NCI-H526 (cell line): ENCODE measurements at places on chromosomes 5 and 9.

DNA sequence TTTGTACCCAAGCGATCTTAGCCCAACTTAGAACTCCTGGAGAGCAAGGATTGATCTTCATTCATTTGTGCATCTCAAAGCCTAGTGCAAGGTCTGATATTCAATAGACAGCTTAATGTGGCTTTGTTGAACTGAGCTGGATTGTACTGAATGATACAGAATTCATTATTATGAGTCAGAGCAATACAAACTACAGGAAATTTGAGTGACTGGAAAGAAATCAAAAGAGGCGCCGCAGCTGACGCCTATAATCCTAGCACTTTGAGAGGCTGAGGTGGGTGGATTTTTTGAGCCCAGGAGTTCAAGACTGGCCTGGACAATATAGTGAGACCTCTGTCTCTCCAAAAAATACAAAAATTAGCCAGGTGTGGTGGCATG, 58.6 kb downstream of the ENC1 start:
- DNase-seq: no peak

- no peak for DNase-seq
Measured at GRCh38 chr5:150236981-150237754, 47.3 kb downstream of the SLC6A7 start.

DNA sequence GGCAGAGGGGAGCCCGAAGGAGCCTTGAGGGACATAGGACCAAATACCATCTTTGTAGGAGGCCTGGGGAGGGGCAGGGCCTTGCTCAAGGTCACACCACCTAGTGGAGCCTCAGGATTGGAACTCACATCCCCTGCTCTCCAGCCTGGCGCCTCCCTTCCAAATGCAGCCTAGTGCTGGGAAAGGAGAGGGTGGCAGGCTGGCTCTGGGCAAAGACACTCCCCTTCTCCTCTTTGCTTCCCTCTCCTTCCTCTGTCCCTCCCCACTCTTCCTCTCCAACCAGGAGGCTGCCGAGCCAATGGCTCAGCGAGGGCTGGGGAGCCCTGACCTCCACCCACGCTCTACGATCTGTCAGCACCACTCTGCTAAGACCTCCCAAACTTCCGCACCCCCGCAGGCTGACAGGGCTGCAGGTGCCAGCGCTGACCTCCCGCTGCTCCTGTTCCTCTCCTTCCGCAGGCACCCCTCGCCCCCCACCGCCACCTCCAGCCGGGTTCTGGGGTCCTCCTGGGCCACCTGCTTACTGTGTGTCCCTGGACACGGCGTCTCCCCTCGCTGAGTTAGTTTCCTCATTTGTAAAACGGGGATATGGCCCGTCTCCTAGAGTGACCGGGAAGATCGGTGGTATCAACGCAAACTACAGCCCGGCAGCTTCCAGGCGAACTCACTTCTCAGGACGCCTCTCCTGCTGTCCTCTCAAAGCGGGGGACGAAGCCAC, 52.9 kb downstream of the C9orf50 start:
- DNase-seq: no peak

DNA sequence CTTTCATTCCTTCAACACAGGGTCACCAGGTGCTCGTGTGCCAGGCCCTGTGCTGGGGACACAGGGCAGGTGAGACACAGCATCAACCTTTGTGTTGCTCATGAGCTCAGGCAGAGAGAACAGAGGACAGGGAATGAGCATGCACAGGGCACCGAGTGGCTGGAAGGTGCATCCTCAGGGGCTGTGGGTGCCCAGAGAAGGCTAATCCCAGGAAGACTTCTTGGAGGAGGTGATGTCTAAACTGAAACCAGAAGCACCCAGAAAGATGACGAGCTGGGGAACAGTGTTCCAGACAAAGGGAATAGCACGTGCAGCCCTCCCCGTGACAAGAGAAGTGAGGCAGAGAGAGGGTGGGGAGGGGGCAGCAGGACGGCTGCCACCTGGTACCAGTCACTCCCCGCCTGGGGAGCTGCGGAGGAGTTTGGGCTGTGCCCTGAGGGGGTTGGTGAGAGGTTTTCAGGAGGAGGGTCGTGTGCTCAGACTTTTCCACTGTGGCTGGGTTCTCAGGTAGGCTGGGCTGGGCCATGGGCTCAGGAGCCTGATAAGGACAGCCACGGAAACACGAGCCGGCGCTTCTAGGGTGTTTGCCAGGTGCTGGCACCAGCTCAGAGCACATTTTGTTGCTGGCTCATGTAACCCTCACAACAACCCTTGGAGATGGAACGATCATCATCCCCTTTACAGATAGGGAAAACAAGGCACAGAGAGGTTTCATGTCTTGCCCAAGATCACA, 46.0 kb downstream of the HMCN2 start:
- DNase-seq: no peak

DNA sequence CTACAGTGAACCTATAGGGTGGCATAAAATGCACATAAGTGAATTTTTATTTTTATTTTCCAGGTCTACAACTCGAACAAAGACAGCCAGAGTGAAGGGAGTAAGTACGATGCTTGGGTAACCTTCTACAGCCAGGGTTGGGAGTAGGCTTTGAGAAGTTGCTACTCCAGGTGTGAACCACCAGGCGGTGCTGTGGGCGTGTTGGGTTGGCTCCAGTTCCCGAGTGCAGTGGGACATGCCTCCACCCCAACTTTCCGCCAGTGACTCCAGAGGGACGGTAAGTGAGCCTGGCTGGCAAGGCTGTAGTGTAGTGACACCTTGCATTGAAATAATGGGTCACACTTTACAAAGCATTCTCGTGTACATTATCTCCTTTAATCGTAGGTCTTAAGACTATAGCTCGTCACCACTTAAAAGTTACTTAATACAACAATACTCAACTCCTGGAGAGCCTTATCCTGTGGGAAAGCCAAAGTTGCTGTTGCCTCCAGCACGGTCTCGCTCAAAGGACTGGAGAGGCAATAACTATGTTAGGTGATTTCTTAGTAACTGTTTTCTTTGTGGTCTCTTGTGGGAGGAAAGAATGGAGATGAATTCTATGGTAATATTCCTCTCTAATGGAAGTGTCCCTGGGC, 244.0 kb downstream of the ARHGAP26 start:
- peak; percentile 40 for DNase-seq

DNA sequence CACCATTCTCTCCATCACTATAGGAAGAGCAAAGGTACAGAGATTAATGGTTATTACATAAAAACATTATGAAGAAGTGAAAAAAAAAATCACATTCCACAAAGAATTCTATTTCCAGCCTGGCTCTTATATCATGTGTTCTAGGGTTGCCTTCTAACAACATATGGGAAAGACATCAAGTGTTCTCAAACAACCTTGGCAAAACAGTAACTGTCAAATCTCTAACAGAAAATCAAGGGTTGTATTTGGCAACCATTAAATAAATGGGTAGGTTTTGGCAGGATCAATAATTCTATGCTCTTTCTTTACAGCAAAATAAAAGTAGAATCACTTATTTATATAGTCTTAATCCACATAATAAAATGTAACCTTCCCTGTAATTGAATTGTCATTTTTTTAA, 728.9 kb downstream of the MAT2B start:
- DNase-seq: no peak
